ENCODE measurements at places on chromosomes 5 and 9. TPM values are rescaled to one million over a fixed set of nuclear protein-coding genes. Genes with fewer than 3 reads are reported as not detected.

Gene SLC36A2
- total RNA-seq: not detected

Gene TTC23L
- not detected for total RNA-seq

Gene TMEM171
- total RNA-seq: not detected

Gene DMRT3
- total RNA-seq: not detected

GRCh38 chr9:91420501-91421127 lies 3.0 kb downstream of the NFIL3 start:
- DNase-seq: no peak

DNA sequence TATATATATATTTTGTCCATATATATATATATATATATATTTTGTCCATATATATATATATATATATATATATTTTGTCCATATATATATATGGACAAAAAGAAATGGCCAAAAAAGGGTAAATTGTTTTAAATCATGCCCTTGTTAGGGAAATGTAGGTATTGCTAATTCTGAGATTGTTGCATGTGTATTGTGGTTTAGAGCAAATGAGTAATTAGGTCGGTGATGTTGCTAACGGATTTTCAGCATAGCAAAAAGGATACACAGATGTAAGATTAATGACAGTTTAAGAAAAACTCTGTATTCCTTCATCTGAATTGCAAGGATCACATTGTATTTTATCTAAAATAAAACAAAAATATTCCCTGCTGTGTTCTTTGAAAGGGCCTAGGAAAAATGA lies 40.2 kb downstream of the OSTF1 start:
- no peak for DNase-seq

DNA sequence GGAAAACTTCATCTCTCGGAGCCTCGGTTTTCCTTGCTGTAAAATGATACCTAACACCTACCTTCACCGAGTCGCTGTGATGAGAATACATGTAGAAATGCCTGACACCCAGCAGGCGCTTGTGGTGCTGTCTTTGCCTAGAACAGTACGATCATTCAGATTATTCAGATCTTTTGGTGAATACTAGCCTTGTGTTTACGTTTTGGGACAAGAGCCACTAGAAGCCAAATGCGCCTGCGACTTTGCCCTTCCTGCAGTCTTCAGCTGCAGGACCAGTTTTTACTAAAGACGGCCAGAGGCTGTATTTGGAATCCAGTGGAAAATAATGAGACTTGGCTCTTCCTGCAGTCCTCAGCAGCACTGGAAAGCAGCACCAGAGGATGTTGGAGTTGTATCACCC lies 189.6 kb downstream of the TRIO start:
- no peak for DNase-seq

- no peak for DNase-seq
Measured at GRCh38 chr5:106525438-106525837, 1145.3 kb downstream of the EFNA5 start.

DNA sequence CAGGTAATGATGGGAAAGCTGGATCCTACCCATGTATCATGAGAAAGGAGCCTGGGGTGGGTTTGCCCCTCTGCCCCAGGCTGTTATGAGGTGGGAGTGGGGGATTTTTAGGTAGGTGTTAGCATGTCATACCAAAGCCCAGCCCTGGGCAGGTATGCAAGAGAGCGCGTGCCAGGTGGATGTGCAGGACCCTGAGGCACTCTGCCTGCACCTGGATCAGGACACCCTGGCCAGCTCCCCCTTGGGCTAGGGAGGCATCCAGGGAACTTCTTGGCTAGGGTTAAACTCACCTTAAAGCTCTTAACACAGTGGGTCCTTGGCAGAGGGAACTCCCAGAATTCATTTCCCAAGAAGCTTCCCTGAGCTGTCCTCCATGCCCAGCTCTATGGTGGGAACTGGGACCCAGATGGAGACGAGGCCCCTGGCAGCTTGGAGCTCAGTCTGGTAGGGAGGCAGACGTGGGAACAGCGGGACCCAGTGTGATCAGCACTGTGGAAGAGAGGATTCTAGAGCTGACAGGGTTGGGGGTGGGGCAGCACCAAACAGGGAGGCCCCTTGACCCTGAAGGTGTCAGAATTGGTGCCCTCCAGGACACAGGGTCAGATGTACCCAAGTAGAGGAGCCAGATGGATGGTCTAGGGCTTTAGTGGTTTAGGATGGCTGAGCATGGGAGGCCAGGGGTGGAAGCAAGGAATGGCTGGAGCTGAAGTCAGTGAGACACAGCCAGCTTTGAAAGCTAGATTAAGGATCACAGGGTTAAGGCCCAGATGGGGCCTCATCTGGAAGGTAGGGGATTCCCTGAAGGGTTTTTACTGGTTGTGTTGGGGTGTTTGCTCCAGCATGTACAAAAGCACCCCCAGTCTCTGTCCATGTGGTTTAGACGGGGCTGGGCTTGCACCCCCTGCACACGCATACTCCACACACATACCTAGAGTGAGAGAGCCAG lies 2.2 kb upstream of the PRR7 start:
- DNase-seq: no peak

DNA sequence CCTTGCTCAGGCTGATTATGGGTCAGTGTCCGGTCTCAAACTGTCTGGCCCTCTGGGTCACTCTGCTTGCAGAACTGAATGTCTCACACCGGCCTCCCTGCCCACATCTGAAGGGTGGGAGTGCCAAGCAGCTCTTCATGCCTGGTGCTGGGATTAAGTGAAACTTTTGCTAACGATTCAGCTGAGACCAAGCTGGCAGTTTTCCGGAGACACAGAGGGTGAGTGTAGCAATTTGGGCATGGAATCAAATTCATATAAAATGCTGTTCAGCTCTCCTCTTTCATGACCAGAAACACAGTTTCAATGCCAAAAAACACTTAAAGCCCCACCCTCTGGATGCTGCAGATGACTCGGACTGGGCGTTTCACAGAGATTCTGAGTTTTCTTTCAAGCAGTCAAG lies 207.5 kb downstream of the NXNL2 start:
- DNase-seq: no peak
